NCI-H446 treated with DMSO at 0.1 percent for 48 hours (cell line): ENCODE measurements at places on chromosomes 2 and 18.

DNA sequence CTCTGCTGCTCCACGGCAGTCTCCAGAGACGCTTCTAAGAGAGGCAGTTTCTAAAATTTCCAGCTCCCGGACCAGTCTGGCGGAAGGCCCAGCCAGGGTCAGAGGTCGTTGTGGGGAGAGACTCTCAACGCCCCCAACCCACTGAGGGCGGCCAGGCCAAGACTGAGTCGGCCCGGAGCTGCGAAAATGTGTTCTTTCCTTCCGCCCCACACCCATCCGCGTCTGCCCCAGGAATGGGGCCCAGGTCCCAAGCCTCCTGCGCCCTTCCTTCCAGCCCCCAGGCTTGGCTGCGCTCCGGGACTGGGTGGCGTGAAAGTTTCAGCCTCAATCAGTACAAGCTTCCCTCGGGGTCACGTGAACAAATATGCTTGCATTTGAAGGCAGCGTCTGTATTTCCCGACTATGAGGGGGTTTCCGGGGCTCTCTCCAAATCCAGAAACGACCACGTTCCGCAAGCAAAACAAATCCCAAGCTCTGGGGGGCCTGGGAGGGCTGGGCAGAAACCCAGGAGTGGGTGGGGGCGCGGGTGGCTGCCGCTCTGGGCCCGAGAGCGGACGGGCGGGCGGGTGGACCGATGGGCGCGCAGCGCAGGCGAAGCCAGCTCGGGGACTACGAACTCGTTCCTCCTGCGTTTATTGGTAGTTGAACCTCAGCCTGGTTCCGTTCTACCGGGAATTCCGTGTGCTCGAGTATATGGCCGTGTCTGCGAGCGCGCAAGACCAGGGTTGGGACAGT, 3.3 kb downstream of the HOXD3 start:
- DNase-seq = no peak

GRCh38 chr2:128562471-128563347, 244.0 kb upstream of the HS6ST1 start:
- DNase-seq = no peak

DNA sequence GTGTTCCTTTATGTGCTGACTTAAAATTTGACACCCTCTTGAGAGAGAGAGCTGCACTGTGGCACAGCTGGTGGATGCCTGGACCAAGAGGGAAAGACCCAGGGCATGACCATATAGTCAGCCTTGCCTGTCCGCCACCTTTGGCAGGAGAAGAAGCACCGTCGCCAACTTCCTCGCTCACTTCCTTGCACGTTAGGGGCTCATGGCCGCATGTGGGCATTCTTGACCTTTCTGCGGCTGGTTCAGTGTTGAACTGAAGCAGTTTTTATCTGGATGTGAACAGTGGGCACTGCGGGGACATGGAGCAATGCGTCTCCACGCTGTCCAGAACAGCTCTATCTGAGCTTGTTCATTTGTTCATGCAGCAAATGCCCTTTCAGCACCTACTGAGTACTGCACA, 66.9 kb downstream of the TRAPPC12 start:
- no peak for DNase-seq

DNA sequence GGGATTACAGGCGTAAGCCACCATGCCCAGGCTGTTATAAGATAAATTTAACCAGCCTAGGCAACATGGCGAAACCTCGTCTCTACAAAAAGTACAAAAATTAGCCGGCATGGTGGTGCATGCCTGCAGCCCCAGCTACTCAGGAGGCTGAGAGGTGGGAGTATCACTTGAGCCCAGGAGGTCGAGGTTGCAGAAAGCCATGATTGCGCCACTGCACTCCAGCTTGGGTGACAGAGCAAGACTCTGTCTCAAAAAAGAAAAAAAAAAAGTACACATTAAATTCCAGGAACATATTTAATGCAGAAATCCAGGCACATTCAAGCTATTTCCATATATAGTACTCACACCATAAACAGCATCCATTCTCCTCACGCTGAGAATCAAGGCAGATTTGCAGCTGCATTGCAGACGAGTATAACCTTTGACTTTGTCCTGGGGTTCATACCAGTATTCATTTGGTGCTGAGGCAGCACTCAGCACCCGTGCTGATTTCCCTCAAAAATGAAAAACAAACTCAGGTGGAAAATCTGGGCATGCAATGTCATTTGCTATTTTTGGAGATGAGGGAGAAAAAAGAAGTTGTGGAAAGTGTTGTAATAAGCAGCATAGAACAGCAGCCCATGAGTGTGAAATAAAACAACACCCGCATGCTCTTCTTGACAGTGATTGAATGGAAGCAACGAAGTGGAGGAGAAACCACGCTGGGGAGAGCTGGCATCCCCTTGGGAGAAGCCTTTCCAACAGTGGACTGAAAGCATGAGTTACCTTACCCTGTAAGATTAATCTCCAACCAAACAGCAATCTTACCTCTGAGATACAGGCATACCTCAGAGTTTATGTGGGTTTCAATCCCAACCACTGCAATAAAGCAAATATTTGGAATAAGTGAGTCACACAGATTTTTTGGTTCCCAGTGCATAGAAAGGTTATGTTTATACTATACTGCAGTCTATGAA, 46.8 kb upstream of the ANXA4 start:
- no peak for DNase-seq

- DNase-seq = no peak
Observed at GRCh38 chr18:37393221-37393827, 172.3 kb downstream of the CELF4 start.

DNA sequence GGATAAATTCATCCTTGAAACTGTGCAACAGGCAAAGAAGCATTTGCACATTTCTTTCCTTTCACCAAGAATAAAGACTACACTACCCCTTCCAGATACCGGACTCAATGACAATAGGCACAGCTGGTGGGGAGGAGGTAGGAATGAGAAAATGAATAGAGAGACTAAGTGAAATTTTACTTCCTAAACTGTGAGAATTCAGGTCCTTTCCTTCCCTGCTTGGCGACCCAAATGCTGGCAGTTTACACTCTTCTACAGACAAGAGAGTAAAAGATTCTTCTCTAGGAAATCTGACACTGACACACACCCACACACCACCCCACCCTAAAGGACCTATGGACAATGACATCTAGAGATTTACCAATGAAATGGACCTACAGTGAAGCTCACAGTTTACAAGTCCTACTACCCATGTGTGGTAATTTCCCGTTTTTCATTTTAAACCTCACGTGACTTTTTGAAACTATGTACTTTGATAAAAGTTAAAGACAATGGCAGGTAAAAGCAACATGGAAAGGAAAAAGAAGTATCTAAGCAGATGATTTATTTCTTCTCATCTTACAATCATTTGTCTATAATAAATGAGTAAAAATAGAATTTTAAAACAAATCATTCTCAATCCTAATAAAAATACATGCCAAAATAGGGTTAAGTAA, 27.9 kb downstream of the REV1 start:
- DNase-seq = no peak

DNA sequence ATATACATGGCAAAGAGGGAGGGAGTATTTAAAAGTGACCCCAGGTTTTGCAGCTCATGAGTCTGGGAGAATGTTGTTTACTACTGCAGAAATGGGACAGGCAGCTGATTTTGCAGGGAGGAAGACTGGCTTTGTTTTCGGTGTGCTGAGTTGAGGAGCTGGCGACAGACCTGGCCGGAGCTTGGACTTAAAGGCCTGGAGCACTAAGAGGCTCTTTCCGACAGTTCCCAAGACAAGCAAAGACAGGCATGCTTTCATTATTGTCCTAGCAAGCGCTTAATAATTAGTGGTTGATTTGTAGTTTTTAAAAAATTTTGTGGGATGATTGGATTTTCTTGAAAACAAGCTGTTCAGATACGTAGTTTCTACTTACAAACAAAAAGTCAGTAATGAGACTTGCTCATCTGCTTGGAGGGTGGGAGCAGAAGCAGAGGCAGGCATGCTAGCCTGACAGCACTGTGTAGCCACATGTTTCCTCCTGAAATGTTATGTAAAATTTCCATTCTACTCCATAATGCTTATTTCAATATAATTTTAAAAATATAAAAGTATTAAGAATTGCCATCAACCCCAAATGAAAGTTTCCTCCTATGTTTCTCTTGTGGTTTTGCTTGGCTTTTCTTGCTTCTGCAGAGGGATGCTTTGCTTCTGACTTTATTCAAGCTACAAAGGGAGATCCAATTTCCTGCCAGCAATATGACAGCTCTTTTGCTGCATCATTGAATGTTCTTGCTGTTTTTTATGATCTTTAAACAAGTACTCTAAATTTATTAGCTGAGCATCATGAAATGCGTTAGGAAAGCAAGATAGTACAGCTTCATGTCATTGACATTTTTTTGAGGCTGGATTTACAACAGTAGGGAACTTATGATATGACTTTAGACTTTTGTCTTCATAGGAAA, 75.8 kb downstream of the PHLPP1 start:
- DNase-seq = peak; percentile 26

GRCh38 chr18:8788503-8789429, 83.4 kb downstream of the MTCL1 start:
- no peak for DNase-seq

DNA sequence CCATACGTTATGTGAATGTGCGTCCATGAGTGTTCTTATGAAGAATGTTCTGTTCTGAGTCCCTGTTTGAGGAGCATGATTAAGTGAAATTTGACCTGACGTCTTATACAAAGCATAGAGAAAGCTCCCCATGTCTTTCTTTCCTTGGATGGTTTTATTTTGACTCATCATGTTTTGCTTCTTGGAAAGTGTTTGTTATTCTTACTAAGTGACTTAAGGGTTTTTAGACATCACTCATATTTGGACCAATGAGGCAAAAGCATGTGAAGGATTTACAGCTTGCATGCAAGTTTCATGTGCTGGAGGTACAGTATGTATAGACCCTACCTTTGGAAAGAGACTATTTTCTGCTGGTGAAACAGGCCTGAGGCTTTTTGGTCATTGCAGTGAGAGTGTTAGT, 33.5 kb upstream of the ZEB2 start:
- no peak for DNase-seq

DNA sequence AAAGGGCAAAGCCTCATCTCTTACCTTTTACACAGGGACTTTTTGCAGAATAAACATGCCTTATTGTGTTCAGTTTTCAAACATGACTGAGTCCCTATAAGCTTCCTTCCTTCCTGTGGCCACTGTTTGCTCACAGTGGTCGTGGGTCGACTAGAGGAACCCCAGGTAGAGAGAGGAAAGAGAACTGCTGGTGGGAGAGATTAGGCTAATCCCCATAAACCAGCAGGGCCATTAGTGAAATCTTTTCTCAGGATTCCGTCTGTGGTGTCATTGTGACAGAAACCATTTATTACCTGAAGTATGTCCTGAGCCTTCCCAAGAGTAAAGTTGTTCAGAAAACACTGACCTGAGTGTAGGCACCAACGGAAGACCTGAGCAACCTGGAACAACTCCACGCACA, 21.3 kb upstream of the BOD1L2 start:
- no peak for DNase-seq

DNA sequence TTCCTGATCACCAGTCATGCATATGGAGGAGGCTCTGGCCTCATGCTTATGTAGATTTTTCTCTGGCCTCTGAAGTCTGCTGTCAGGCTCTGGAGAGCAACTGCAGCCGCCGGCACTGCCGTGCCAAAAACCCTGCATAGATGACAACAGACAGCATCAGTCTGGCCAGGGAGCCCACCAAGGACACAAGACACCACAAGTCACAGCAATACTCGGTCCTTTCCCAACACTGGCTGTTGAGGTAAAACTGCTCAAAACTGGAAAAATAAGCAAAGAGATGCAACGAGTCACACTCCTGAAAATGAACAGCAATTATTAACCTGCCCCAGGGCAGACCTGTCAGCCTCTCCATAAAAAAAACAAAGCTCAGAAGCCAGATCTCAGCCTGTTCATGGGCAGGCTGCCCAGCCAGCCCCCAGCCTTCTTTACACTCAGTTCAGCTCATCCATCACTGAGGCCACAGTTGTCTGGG, 186.0 kb upstream of the RAB6C start:
- DNase-seq = no peak

DNA sequence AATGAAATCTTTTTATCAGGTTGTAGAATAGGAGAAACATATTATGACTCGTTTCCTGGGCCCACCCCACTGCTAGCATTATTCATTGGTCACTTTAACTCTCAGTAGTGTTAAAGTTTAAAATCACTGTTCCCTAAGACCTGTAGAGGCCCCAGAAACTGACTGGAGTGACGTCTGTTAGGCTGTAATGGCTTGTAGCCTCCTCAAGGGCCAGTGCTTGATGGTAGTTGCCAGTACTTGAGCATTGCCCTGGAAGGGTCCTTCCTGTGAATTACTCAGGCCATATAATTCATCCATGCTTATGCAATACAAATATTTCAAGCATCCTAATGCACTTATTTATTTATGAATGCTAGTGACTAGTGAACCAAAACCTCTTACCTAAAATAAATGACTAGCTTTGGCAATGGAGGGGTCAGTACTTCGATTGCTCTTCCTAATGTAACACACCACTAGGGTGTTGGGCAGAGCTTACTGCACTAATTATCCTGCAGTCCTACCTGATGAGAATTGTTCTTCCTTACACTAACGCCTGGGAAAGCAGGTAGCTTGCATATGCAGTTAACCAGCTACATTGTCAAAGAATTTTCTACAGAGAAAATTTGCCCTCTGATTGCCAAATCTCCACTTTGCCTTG, 31.2 kb downstream of the ARHGAP25 start:
- DNase-seq = no peak

- DNase-seq = peak; percentile 44
Observed at GRCh38 chr2:24793761-24794435, 673 bp downstream of the CENPO start.

- no peak for DNase-seq
Observed at GRCh38 chr2:190875891-190876290, 4.7 kb upstream of the GLS start.

DNA sequence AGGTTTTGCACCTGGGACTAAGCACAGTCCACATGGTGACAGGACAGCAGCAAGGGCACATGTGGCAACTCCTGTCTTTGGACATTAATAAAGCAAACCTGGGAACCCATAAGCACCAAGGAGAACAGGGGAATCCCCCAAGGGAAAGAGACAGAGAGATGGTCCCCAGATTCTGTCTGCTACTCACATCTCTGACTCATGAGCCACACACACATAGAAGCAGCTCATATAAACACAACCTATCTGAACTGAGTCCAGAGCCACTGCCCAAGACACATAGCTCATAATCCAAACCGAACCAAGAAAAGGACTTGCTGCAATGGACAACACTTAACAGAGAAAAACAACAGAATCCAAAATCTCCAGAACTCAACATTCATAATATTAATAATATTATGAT, 82.5 kb downstream of the OSBPL1A start:
- DNase-seq = no peak

DNA sequence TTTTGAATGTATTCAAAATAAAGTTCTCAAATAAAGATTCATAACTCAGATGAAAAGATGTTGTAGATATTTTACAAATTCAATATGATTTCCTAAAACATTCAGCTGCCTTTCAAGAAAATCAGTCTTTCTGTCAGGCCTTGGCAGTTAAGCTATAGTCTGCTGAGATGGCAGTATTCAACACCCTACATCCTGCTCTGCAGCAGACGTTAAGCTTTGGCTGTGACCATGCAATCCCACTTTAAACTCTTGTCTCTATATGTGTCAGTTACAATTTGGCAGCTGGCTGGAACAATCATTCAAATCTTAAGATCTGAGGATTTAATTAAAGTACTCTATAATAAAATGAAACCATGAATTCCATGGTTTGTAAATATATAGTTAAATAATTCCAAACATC, 567.3 kb upstream of the ZNF804A start:
- peak; percentile 45 for DNase-seq

- no peak for DNase-seq
Observed at GRCh38 chr2:240479111-240479501, 43.6 kb downstream of the GPC1 start.

- DNase-seq = no peak
Observed at GRCh38 chr2:47321006-47321405, 82.0 kb upstream of the MSH2 start.
